ENCODE measurements at places on chromosomes 7 and 10.

- no peak for DNase-seq
Measured at GRCh38 chr7:745431-746154, 18.5 kb upstream of the PRKAR1B start.

GRCh38 chr7:128358233-128358632 lies 3.3 kb downstream of the PRRT4 start:
- DNase-seq: no peak

DNA sequence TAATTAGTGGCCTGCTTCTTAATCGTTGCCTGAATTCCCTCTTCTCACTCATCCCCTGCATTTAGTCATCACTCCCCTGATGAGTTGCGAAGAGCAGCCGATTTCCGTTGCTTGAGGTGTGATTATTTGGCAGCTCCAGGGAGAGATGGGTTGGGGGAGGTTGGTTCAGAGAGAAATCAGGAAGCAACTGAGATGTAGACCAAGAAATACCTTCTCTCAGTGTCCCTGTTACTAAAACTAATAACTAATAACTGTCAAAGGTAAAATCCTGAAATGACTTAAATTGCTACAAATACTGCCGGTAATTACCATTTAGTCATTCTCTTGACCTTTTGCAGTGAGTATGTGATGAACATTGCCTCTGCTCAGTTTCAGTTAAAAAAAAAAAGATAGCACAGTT lies 76.9 kb downstream of the ELMO1 start:
- no peak for DNase-seq

- DNase-seq: no peak
Measured at GRCh38 chr10:112510384-112510783, 63.4 kb downstream of the VTI1A start.

DNA sequence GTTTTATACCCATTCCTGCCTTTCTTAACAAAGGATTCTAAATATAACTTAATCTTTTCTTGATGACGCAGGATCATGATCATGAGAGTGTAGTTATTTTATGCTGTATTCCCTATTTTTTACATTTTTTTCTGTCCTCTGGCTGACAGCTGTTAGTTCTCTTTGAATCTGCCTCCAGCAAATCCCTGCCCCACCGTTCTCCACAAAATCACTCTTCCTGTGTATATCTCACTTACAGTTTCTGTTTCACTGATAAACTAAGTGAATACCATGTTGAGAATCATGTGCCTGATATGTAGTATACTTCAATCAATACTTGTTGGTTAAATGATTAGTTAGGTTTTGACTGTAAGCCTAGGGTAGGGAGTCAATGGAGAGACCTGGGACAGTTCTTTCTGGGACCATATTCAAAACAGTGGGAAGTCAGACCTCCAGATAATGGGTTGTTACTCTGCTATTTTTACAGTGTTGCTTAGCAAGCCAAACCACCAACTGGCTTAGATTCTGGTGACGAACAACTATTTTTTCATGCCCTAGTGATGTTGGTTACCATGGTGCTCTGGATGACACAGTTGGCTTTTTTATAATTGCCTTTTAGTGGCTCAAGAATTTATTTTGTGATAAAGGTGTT lies 12.8 kb downstream of the CNNM1 start:
- no peak for DNase-seq

- DNase-seq: no peak
Measured at GRCh38 chr10:91679296-91679695, 46.4 kb upstream of the PPP1R3C start.

DNA sequence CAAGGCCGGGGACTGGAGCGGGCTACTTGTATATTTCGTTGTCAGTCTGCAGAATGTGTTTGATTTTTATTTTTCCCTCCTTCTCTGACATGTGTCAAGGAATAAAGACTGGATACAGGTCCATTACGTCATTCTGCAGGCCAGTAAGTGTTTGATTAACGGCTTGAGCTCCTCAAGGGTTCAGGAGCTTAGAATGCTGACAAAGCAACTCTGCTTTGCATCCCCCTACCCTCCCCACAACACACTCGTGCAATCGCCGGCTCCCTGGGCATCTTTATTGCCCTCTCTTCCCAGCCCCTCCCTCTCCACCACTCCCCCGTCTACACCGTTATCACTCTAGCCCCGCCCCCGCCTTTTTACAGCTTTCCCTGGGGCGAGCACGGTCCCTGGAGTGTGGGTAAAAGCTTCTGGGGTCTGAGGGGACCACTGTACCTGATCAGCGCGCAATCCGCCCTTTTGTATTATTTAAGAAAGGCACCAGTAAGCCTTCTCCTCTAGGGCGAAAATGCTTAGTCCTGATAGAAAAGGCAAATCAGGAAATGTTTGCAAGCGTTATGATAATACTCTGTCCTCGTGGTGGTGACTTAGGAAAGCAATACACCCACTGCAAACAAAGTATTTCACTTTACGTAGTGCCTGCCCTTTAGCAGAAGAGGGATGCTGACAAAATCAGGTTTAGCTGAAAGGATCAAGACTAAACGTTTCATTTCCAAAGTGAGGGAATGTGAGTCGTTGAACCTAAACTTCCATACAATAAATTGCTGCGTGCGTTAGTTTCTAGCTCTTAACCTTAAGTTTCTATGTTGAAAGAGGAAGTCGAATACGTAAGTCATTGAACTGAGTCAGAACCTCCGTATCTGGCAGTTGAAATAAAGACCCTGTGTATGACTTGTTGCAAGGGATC lies 1.4 kb upstream of the CREB5 start:
- DNase-seq: no peak

DNA sequence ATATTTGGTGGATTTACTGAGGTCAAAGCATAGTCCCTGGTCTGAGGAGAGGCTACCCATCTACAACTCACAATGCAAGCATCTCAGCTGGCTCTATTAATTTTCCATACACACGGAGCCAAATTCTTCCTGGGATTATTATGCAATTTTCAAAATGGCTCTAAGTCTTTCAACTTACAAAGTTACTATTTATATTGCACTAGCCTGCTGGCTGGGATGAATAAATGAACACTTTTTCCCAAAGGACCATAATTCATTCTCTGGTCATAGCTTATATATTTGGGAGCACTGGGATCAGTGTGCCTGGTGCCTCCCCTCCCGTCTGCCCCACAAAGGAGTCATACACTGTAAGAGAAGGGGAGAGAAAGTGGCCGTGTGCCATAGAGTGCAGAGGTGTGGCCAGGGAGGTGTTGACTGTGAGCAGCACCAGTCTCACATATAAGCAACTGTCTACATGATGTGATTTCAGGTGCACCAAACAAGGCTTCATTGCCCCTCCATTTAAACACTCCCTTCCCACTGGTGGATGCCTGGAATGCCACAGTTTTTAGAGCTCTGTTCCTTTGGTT lies 88.6 kb downstream of the ZNF92 start:
- DNase-seq: no peak

DNA sequence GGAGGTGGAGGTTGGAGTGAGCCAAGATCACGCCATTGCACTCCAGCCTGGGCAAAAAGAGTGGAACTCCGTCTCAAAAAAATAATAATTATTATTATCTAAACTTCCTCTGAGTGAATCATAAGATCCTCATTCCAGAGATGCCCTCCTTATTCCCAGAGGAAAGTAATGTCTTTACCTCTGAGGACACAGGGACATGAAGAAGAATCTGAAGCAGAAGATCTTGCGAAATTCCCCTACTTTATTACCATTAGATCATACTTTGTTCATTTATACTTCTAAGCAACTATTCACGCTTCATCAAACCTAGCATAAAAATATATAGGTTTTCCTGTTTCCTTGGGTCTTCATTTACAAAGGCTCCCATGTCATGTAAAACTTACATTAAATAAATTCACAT lies 143.1 kb downstream of the ETV1 start:
- no peak for DNase-seq

DNA sequence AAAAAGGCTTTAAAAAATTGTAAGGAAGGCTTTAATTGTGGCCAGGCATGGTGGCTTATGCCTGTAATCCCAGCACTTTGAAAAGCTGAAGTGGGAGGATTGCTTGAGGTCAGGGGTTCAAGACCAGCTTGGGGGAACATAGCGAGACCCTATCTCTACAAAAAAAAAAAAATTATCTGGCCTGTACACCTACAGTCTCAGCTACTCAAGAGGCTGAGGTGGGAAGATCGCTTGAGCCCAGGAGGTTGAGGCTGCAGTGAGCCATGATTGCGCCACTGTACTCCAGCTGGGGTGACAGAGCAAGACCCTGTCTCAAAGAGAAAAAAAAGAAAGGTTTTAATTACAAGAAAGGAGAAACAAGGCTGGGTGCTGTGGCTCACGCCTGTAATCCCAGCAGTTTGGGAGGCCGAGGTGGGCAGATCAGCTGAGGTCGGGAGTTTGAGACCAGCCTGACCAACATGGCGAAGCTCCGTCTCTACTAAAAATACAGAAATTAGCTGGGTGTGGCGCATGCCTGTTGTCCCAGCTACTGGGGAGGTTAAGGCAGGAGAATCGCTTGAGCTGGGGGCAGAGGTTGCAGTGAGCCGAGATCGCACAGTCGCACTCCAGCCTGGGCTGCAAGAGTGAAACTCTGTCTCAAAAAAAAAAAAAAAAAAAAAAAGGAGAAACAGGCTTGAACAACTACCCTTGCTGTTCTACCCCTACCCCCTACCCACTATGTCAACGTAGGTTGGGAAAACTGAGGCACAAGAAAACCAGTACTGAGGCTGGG lies 83.7 kb downstream of the CARD11 start:
- DNase-seq: no peak

- DNase-seq: peak; percentile 23
Measured at GRCh38 chr7:123624527-123625183, 23.0 kb downstream of the ASB15 start.

- no peak for DNase-seq
Measured at GRCh38 chr7:30255064-30255769, 29.2 kb upstream of the ZNRF2 start.

GRCh38 chr7:95660023-95660434 lies 63.7 kb upstream of the PDK4 start:
- no peak for DNase-seq

GRCh38 chr7:78377532-78377931 lies 579.0 kb downstream of the PHTF2 start:
- no peak for DNase-seq

DNA sequence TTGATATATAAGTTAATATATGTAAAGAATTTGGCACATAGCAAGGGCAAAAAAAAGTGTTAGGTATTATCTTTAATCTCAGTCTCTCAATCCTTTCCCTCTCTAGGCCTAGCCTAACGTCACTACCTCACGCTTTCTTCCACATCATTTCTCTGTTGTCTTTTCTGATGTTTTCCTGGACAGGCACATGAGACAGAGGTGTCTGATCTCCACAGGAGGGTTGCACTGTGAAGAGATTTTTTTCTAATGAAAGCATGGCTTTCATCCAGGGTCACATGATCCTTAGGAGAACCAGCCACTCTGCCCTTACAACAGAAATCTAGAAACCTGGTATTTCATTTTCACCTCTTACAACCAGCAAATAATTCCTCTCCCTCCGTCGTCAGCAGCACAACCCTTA lies 1268.3 kb downstream of the XPNPEP1 start:
- no peak for DNase-seq

Data from stimulated activated CD8-positive, alpha-beta memory T cell treated with anti-CD3 and anti-CD28 coated beads, Interleukin-12 subunit alpha, Interleukin-12 subunit beta, amount 100 ng/mL, for 4 hours (primary cell).